Tongue (tissue), 3 donors: ENCODE measurements at places on chromosomes 6 and 20. TPM values are rescaled to one million over a fixed set of nuclear protein-coding genes. Genes with fewer than 3 reads are reported as not detected.

GRCh38 chr6:121302882-121303281, 31.4 kb downstream of the TBC1D32 start:
- no peak for DNase-seq

AKAP7 gene
- total RNA-seq = 20.3 TPM

ZNF165 gene
- 0.72 TPM for total RNA-seq

- peak; percentile 44 for DNase-seq
These were observed 8.9 kb upstream of the UBE2V1 start for GRCh38 chr20:50121858-50122271.

- no peak for DNase-seq
These were observed 16.7 kb downstream of the MAP3K5 start for GRCh38 chr6:136775548-136775947.

DNA sequence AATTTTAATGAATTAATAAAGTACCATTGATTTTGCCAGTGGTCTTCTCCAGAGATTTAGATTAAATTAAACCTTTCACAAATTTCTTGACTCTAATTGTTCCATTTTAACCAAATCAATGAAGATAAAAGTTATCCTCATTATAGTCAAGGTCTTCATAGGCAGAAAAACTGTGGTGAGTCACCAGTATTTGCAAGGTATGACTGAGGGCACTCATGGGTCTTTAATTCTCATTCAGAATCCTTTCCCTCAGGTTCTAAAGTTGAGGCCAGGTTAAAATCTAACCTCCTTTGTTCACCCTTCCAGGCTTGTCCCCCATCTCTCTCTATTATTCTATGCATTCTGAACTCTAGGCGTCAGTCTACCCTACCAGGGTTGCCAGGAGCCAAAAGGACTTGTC, 93.9 kb downstream of the JAG1 start:
- DNase-seq = no peak

DNA sequence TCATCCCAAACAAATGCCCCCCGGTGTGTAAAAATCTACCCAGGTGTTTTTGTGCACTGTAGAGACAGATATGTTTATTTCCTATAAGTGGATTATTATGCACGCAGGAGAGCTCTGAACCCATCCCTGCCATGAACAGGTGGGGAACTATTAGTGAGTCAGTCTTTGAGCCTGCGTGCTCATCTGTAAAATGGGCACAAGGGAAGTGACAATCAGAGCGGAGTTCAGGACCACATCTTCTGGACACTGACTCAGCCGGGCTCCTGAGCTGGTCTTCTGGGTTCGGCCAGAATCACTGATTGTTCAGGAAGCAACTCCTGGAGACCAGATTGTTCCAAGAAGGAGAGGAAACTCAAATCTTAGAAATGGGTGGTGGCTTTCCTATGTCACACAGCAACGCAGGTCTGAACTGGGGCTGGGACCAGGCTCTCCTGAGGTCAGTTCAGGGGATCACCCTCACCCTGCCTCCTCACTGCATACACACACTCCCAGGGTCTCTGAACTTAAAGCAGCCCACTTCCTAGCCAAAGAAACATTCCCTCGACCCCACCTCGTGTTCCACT, 27.3 kb upstream of the TGM2 start:
- no peak for DNase-seq

THBS2 gene
- 89.3 TPM for total RNA-seq

DNA sequence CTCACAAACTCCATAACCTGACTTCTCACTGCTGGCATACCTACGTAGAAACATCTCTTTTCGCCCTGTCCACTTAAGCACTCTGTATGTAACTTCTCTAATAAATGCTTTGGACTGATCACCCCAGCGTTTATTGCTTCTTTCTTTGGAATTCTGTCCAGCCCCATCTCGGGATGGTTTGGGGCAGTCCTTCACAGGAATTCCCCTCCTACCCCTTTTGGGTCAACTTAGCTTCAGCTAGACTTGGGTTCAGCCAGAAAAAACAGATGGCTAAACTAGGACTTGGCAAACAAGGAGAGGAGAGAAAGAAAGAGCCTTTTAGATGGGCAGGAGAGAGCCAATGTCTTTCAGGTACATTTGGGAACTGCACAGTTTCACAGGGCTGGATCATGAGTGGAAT, 3.9 kb upstream of the LTV1 start:
- DNase-seq = peak; percentile 11

GRCh38 chr20:63706027-63706695, 1.6 kb downstream of the ARFRP1 start:
- DNase-seq = no peak

SLC22A7 gene
- not detected for total RNA-seq

TDRD6 gene
- 1.4 TPM for total RNA-seq

DNA sequence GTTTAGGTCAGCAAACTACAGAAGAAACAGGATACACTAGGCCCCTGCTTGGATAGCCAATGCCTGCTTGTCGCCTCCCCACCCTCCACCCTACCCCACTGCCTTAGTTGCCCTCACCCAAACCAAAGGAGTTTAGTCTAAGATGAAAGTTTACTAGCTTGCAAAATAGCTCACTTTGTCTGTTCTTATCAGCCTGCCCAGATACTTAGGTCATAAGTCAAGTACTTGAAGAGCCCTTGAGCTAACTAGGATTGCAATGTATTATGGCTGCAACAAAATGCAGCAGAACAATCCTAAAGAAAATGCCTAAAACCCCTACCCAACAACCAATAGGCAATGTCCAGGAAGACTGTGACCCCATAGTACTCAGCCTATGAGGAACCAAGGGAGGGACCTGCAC, 7.3 kb upstream of the ENTPD6 start:
- DNase-seq = no peak

VSTM2L gene
- total RNA-seq = 0.82 TPM
